ENCODE measurements at places on chromosomes 12 and 14.

DNA sequence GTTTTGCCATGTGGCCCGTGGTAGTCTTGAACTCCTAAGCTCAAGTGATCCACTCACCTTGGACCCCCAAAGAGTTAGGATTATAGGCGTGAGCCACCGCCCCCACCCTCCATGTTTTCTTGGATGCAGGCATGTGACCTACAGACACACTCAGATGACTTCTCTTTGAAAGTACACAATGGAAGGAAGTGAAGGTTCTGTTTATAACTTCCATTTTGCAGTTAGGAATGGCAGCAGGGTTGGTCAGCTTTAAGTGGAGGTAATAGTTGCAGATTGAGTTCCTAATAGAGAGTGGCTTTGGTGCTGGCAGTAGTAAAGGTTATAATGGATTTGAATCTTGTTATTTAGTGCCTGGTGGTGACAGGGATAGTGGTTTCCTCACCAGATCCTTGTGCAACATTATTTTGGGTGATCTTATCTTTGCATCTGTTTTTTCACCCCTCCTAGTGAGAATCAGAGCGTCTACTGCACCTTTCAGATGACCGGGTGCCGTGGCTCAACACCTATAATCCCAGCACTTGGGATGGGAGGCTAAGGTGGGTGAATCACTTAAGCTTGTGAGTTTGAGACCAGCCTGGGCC lies 15.3 kb downstream of the LARP4 start:
- no peak for DNase-seq

DNA sequence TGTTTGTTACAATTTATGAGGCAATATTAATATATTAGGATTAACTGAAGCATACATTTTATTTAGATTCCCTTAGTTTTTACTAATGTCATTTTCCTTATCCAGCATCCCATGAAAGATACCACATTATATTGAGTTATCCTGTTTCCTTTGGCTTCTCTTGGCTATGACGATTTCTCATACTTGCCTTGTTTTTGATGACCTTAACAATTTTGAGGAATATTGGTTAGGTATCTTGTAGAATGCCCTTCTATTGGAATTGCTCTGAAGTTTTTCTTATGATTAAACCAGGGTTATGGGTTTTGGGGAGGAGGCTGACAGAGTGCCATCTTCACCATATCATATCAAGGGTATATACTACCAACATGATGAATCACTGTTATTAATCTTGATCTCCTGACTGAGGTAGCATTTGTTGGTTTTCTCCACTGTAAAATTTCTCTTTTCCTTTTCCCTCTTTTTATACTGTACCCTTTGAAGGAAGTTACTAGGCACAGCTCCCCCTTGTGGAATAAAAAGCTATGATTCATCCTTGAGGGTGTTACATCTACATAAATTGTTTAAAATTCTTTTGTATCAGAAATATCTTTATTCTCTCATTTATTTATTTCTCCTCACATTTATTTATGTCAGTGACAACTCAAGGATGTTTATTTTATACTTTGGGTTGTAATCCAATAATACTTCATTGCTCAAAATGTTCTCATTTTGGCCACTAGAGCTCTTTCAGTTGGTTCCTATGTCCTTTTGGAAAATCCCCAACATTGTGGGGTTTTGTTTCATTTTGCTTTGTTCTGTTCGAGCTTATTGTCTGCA lies 239.0 kb downstream of the SLC16A7 start:
- DNase-seq, result no peak

DNA sequence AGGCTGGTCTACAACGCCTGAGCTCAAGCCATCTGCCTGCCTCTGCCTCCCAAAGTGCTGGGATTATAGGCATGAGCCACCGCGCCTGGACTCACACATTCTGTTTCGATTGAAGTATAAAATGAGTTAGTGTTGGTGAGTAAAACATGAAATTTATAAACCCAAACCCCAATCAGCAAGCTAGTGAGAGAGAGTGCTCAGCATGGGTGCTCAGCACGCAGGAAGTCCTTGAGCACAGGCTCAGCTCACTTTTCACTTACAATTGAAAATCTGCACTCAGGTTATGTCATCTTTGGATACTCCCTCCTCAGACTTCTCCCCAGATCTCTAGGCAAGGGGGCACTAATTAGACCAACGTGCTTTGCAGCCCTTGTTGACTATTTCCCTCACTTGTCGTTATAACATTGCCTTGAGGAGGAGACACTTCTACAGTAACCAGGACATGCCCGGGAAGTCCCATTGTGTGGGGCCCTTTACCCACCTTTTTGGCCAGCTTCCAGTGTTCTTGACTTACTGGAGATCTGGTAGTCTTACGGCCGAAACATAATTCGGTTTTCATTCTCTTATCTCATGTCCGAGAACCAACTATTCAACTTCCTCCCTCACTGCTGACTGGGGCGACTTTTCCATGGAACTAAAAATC lies 68.5 kb upstream of the AMN1 start:
- no peak for DNase-seq

GRCh38 chr12:125111403-125111802 lies 46.2 kb downstream of the AACS start:
- DNase-seq, result no peak

DNA sequence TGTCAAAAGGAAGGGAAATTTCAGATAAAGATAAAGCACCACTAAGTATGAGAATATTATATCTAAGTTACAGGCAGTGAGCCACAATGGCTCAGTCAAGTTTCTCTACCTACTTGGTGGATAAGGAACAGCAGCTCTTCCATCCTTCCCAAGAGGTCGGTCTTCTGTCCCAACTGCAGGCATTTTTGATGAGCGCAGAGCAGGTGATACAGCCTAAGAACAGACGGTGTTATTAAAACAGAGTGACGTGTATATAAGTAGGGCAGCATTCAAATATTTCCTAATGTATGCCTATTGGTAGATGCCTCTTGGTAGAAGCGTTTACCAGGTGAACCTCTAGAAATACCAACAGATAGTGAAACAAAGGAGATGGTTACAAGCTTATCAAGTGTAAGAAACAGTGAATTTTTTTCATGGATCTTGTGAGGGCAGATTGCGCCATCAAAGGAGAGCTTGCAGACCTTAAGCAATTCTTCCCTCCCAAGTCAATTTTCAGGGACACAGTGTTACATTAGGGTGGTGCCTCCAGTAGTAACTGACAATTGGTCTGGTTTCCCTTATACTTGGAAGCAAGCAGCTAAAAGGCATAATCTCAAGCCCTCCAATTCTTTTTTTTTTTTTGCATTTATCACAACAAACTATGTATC lies 274.5 kb downstream of the MED13L start:
- no peak for DNase-seq

All from T47D (cell line).